Uterine smooth muscle cell (primary cell): ENCODE measurements at places on chromosomes 3 and 15. TPM values are rescaled to one million over a fixed set of nuclear protein-coding genes. Genes with fewer than 3 reads are reported as not detected.

The CYB561D2 gene
- total RNA-seq = 31.2 and 39.6 TPM in 2 replicates

The SPATA12 gene
- 0.11 TPM in 1 of 2 replicates, not detected in the other for total RNA-seq

The FMN1 gene
- total RNA-seq = 5.5 and 11.0 TPM in 2 replicates

The AEN gene
- 66.2 and 85.1 TPM in 2 replicates for total RNA-seq

The SEMA7A gene
- 49.2 and 135 TPM in 2 replicates for total RNA-seq

The TGM4 gene
- not detected in 2 replicates for total RNA-seq

The FOXB1 gene
- total RNA-seq = under 0.01 TPM in 1 of 2 replicates, not detected in the other

The CIP2A gene
- 16.5 and 59.1 TPM in 2 replicates for total RNA-seq
